ENCODE measurements at places on chromosomes 1 and 21.

- no peak for DNase-seq
Observed at GRCh38 chr1:17798799-17799382, 43.8 kb downstream of the ACTL8 start.

DNA sequence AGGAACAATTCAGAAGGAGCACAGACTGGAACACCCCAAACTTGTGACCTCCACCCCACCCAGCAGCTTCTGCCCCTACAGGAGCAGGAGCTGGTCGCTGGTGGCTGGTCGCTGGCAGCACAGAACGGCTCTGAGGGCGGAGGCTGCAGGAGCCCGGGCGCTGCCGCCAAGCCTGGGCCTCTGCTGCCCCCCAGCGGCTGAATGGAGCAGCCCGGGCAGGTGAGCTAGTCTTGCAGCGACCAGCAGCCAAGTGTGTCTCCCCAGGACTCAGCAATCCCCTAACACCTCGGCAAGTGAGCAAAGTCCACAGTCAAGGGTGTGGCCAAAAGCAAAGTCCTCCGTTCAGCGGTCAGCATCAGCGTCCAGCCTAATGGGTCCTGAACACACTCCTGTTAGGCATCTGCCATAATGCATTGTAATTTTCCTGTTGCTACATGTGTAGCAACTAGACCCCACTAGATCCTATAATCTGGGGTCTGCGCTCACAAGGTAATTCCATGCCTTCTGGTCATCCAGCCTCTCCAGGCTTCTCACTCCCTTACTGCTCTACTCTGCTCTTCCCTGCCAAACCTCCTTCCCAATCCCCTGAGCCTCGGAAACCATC, 12.1 kb upstream of the GJB5 start:
- DNase-seq: peak; percentile 61

- DNase-seq: no peak
Observed at GRCh38 chr1:33443705-33444180, 12.8 kb upstream of the PHC2 start.

GRCh38 chr1:43703836-43704235, 3.5 kb upstream of the ST3GAL3 start:
- DNase-seq: no peak

DNA sequence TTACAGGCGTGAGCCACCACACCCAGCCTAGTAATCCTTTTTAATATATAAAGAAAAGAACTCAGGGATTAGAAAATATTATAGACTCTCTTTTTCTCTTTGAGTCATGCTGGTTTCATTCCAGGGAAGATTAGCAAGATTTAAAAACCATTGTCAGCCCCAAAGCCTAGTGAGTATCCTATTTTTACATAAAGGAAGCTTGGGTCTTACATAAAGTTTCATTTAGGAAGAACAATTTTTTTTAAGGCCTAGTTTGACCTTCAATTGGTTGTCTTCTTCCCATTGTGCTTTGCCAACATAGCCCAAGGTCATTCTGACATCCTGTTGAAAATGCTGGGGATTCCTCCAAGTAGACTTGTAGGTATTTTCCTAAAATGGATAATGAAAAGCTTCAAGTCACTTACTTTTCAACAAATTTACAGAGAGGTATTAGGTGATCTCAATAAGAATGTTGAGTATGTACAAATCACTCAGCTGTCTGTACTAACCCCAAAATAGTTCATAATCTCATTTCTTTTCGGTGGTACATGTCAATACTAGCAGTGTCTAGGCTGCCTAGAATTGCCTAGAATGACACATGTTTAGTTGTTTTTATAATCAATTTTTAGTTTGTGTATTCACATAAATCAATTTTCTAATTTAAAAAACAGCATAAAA, 4.3 kb upstream of the KIF14 start:
- peak; percentile 41 for DNase-seq

DNA sequence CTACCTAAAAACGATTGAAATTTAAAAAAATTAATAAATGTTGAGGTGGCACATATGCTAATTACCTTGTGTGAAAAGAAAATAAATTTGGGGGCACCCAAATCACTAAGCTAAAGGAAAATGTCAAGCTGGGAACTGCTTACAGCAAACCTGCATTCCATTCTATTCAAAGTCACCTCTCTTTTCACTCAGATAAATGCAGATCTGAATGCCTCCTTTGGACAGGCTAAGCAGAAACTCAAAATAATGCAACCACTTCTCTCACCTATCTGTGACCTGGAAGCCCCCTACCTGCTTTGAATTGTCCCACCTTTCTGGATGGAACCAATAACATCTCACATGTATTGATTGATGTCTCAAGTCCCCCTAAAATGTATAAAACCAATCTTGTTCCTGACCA, 628.7 kb downstream of the AMY1C start:
- DNase-seq: no peak

DNA sequence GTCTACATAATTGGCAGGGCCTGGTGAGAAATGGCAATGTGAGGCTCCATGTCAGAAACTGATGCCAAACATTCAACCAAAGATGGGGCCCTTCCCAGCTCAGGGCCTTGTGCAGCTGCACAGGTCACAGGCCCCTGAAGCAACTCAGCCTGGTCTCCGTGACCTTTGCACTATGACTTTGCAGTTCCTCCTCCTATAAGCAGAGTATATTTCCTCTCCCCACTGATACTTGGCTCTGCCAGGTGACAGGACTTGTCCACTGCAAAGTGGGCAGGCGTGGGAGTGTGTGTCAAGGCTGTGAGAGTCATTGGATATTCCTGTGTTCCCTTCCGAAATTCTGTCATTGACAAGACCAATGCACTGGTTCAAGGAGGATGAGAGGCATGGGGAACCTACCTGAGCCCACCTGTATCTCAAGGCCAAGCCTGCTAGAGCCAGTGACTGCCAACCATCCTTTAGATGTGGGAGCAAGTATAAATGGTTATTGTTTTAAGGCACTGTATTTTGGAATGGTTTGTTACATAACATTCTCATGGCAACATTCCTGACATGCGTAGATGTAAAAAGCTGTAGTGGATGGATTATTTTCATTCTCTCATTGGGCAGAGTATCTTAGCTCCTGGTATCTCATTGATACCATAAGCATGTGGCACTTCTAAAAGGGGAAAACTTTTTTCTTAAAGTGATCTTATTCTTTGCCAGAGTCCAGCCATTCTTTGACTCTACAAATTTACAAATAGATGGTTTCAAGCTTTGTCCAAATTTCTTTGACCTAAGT, 75.2 kb downstream of the CNIH3 start:
- no peak for DNase-seq
